DMS153 (cell line): ENCODE measurements at places on chromosomes 16 and 17.

GRCh38 chr16:17431968-17432625 lies 38.7 kb downstream of the XYLT1 start:
- DNase-seq: no peak

DNA sequence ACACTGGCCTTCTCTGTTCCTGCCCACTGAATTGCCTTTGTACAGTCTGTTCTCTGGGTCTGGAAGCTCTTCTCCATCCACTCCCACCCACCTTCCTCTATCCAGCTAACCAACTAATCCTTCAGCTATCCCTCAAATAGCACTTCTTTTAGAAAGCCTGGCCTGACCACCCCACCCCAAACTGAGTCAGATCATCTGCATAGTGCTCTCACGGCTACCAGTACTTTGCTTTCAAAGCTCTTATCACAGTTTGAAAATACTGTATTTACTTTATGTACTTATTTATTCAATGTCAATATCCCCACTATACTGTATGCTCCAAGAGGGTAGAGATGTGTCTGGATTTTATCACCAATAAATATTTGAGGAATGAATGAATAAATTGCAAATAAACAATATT lies 4.5 kb upstream of the CLDN7 start:
- no peak for DNase-seq

DNA sequence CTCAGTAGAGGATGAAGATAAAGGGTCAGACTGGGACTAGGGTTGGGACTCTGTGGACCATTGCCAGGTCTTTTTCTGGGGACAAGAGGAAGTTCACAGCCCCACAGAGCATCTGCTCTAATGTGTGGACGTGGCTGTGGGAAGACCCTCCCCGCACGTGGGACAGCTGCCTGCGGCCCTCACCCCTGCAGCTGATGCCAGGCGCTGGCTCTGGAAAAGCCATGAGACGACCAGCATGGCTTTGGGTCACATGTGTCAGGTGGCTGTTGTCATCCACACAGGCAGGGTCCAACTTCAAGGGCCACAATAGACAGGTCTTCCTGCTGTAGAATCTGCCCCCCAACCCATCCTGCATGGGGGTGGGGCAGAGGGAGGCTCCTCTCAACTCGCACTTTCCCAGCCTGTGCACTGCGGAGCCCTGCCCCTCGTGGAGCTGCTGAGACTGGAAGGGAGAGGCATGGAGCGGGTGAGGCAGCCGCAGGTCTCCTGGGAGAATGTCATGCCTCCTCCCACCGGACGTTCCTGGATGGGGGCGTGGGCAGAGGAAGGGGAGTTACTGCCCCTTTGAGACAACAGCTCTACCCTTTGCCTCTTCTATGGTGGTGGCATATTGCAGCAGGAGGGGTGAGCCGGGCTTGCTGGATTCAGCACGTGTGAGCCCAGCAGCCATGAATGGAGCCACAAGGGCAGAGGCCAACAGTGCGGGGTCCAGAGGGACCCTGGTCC lies 53.4 kb downstream of the PIMREG start:
- no peak for DNase-seq

GRCh38 chr17:81522491-81523401 lies 5.4 kb upstream of the FSCN2 start:
- no peak for DNase-seq

- DNase-seq: no peak
Observed at GRCh38 chr16:87037012-87037411, 280.2 kb downstream of the C16orf95 start.

GRCh38 chr17:17455173-17455572 lies 21.6 kb upstream of the MED9 start:
- DNase-seq: no peak
